Activated CD4-positive, alpha-beta T cell treated with anti-CD3 and anti-CD28 coated beads for 4 hours (primary cell): ENCODE measurements at places on chromosomes 4 and X.

DNA sequence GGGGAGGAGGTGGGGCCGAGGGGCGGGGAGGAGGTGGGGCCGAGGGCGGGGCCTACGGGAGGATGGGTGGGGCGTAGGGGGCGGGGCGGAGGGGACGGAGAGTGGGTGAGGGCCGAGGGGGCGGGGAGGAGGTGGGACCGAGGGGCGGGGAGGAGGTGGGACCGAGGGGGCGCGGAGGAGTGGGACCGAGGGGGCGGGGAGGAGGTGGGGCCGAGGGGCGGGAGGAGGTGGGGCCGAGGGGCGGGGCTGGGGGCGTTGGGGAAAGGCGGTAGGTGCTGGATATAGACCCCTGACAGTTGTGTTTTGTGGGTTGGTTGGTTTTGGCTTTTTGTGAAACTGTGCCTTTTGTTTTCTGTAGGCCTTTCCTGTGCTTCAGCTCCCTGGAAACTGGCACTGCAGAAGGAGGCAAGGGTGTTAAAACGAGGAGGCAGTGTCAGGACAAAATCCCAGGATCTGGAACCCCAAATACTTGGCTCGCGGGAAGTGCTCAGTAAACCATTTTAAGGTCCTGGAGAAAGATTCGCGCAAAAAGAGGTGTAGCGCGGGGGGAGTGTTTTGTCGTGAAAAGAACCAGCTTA is 580 bp upstream of the MMGT1 start:
- DNase-seq = peak; percentile 79

GRCh38 chrX:1486749-1487361 is 34.1 kb upstream of the ASMTL start:
- DNase-seq = no peak

DNA sequence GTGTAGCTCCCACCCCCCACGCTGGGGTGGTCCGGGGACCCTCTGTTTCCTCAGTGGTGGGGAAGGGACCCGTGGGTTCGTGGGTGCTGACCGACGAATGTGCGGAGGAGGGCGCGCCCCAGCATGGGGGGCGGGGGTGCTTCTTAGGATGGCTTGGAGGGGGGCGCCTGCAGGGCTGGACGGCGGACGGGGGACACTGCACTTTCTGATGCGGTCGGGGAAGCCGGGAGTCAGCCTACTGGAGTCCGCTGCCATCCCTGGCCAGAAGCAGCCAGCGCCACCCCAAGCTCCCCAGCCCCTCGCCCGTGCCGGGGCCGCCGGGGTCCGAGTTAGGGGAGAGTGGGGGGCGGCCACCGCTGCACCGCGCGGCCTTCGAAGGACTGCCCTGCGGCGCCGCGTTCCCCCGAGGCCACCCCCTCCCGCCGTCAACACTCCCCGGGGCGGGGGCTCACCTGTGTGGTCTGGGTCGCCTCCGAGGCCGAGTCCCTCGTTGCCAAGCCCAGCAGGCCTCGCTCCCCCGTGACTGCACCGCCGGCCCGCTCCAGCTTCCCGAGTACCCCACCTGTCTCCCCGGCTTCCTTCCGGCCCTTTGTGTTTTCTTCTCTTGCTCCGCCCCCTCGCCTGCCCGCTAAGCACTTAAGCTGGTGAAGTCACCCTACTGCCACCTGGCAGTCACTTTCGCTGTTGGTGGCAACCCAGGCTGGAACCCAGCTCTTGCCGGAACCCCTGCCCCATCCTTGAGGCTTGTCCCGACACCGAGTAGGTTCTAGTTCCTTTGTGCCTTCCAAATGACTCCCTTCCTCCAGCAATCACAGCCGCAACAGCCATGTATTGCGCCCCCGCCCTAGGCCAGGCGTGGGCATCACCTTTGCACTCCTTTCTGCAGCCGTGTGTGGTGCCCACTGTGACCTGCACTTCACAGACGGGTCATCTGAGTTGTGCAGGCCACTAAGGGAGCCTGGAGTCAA is at the start of gene OCIAD2:
OCIAD2 (minus strand) TSS at position 569 of the 968 bp plus-strand sequence. CDS start 2,225 bp downstream, outside the sequence.
- peak; percentile 84 for DNase-seq

DNA sequence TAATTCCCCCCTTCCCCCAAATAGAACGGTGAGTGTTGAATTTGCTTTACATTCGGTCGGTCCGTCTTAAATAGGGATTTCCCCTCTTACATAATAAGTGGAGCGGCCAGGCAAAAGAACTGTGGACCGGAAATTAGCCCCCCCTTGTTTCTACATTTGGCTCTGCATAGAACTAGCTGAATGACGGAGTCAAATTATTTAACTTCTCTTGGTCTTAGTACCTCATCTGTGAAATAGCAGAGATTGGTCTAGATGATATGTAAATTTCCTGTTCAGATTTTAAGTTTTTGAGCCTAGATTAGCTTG is 1.3 kb downstream of the SPATA18 start:
- no peak for DNase-seq

GRCh38 chrX:44775726-44776125 is 68.1 kb upstream of the DUSP21 start:
- DNase-seq = no peak

GRCh38 chrX:153857348-153857903 is 27.1 kb upstream of the PDZD4 start:
- no peak for DNase-seq

GRCh38 chr4:119136546-119136945 is 914 bp downstream of the MYOZ2 start:
- DNase-seq = no peak

GRCh38 chr4:28004520-28004919 is 1143.9 kb downstream of the STIM2 start:
- no peak for DNase-seq
